ENCODE measurements at places on chromosomes 12 and 14. TPM values are rescaled to one million over a fixed set of nuclear protein-coding genes. Genes with fewer than 3 reads are reported as not detected.

RIPK3 gene
- total RNA-seq: 0.37 TPM

- DNase-seq: peak; percentile 49
These were observed 1.2 kb downstream of the PAWR start for GRCh38 chr12:79689477-79690141.

ADCY6 gene
- total RNA-seq: 12.8 TPM

DNA sequence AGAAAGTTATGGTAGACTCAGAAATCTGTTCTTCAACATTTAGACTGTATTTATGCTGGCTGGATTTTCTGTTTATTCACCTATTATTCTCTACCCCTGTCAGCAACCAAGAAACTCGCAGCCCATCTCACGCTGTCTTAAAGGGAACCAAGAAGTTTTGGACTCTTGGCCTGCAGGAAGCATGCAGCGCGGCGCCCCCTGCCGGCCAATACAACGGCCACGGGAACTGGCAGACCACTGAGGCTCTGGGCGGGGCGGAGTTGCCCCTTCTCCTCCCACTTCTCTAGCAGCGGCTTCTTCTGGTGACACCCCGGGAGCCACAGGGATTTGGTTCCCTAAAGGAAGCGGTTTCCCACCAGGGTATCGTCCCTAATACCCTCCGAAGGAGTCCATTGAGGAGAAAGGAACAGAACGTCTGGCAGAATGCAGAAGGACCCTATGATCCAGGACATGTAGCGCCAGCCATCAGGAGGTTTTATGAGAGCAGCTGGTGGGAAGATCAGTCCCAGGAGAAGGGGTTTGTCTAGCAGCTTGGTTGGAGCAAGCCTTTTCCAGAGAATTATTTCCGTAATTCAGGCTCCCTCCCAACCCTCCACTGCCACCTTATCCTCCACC lies 21.0 kb upstream of the RNASE2 start:
- DNase-seq: peak; percentile 90

ARG2 gene
- total RNA-seq: 29.8 TPM

B3GNT4 gene
- 1.6 TPM for total RNA-seq

PIWIL1 gene
- total RNA-seq: not detected

DNA sequence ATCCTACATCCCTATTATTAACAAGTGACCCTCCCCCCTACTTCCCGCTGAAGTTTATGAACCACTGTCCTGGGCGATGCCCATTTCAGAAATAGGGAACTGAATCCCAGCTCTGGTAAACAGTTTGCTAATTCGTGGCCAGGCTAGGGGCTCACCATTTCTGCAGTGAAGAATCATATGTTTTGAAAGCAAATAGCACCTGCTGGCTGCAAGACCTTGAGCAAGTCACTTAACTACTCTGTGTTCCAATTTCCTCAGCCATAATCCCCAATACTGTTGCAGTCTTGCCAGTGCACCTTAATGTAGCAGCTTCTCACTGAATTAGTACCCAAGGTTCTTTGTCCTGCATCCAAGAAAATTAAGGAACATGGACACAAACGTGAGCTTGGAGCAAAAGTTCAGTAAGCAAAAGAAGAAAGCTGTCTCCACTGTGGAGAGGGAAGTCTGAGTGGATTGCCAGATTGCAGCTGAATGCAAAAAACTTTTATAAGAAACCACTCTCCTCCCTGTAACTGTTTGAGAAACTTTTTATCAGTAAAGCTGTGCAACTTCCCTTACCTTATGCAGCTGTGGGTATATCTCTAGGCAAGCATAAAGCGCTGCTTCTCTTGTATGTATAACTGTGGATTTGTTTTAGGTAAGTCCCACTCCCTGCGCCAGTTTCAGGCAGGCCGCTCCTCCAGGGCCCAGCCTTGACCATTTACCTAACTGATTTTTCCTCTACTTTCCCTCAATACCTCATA lies 824 bp downstream of the OAS1 start:
- no peak for DNase-seq

RILPL1 gene
- total RNA-seq: 8.2 TPM

ARF6 gene
- total RNA-seq: 51.9 TPM

All from WTC11 (cell line).